ENCODE measurements at places on chromosomes 7 and 10. TPM values are rescaled to one million over a fixed set of nuclear protein-coding genes. Genes with fewer than 3 reads are reported as not detected.

- peaks cover 3% of the 10 kb centered on the region for H3K36me3 ChIP-seq
- peaks cover 39% of the 10 kb centered on the region for H3K4me1 ChIP-seq
- peaks cover 23% of the 10 kb centered on the region for H3K27me3 ChIP-seq
- H3K4me3 ChIP-seq, result peak overlapping the region; percentile 75
Observed at GRCh38 chr10:124094419-124094785, 1.0 kb upstream of the CHST15 start.

The CDC14C gene
- total RNA-seq, result not detected

- no peaks in the 10 kb centered on the region for H3K27me3 ChIP-seq
Observed at GRCh38 chr10:87658858-87659555, 671 bp upstream of the PAPSS2 start.

GRCh38 chr7:142556740-142557139, 192.5 kb upstream of the PRSS1 start:
- no peaks in the 10 kb centered on the region for H3K36me3 ChIP-seq
- no peaks in the 10 kb centered on the region for H3K27me3 ChIP-seq
- DNase-seq, result no peak
- H3K4me1 ChIP-seq, result peaks cover 84% of the 10 kb centered on the region
- peak overlapping the region; percentile 81 for H3K27ac ChIP-seq

GRCh38 chr10:123147635-123148413, at the start of gene HMX2:
Gene HMX2 (plus strand): TSS chr10:123148136. CDS start chr10:123148379, 243 bp downstream.
- H3K4me3 ChIP-seq, result peak within 1 kb of the TSS; percentile 44
- no peak within 1 kb of the TSS for H3K27ac ChIP-seq
- no peaks in the 10 kb centered on the region for H3K36me3 ChIP-seq
- peaks cover 25% of the 10 kb centered on the region for H3K4me1 ChIP-seq
- peaks cover 77% of the 10 kb centered on the region for H3K27me3 ChIP-seq
- no peak for DNase-seq

DNA sequence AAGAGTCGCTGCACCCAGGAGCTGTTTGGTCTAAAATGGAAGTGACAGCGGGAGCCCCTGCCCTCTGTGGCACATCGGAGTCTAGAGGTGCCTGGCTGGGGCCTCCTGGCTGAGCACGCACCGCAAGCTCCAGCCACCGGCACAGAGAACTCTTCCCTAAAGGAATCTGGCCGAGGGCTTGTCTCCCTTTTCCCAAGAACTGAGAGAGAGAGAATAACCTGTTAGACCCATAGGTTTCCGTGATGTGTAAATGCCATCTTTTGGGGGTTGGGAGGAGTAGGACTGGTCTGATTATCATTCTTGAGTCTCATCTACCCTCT, 47.3 kb downstream of the PROSER2 start:
- H3K27ac ChIP-seq, result no peak overlapping the region
- H3K36me3 ChIP-seq, result peaks cover 2% of the 10 kb centered on the region
- no peaks in the 10 kb centered on the region for H3K27me3 ChIP-seq
- DNase-seq, result no peak
- no peak overlapping the region for H3K4me3 ChIP-seq

GRCh38 chr10:5395168-5395567, 9.5 kb downstream of the TUBAL3 start:
- DNase-seq, result peak; percentile 72
- no peaks in the 10 kb centered on the region for H3K36me3 ChIP-seq
- no peak overlapping the region for H3K4me3 ChIP-seq
- H3K4me1 ChIP-seq, result no peaks in the 10 kb centered on the region
- peaks cover 25% of the 10 kb centered on the region for H3K27me3 ChIP-seq

DNA sequence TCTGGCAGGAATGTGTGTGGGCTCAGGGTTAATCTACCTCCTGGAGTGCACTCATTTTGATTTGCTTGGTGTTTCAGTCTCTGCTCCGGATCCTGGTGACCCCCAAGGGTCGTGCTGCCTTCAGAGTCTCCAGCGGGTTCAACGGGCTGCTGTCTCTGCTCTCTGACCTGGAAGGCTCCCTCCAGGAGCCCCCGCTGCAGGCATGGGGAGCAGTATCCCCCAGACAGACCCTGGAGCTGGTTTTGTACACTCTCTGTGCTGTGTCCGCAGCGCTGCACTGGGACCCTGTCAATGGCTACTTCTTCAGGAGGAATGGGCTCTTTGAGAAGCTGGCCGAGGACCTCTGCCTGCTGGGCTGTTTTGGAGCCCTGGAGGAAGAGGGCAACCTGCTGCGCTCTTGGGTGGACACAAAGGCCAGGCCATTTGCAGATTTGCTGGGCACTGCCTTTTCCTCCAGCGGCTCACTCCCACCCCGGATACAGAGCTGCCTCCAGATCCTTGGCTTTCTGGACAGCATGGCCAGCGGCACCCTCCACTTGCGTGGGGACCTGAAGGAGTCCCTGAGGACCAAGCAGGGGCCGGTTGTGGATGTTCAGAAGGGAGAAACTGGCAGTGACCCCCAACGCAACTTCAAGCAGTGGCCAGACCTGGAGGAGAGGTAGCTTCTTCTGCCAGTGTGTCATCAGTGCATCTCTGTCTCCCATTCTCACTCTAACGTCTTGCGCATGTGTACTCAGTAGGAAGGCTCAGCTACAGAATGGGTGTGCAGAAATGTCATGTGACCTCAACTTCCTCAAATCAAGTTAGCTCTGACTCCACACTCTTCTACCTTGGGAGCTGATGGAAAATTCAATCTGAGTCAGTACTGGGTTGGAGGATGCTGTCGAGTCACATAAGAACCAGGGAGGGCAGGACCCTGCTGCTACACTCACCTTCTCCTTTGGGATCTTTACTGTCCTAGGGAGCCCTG, 58.5 kb downstream of the WDFY4 start:
- H3K4me1 ChIP-seq, result no peaks in the 10 kb centered on the region
- H3K4me3 ChIP-seq, result no peak overlapping the region
- peak; percentile 72 for DNase-seq
- no peak overlapping the region for H3K27ac ChIP-seq

GRCh38 chr7:2870471-2870931, 26.4 kb upstream of the GNA12 start:
- peaks cover 6% of the 10 kb centered on the region for H3K4me1 ChIP-seq
- no peaks in the 10 kb centered on the region for H3K36me3 ChIP-seq
- no peak overlapping the region for H3K27ac ChIP-seq
- no peaks in the 10 kb centered on the region for H3K27me3 ChIP-seq

DNA sequence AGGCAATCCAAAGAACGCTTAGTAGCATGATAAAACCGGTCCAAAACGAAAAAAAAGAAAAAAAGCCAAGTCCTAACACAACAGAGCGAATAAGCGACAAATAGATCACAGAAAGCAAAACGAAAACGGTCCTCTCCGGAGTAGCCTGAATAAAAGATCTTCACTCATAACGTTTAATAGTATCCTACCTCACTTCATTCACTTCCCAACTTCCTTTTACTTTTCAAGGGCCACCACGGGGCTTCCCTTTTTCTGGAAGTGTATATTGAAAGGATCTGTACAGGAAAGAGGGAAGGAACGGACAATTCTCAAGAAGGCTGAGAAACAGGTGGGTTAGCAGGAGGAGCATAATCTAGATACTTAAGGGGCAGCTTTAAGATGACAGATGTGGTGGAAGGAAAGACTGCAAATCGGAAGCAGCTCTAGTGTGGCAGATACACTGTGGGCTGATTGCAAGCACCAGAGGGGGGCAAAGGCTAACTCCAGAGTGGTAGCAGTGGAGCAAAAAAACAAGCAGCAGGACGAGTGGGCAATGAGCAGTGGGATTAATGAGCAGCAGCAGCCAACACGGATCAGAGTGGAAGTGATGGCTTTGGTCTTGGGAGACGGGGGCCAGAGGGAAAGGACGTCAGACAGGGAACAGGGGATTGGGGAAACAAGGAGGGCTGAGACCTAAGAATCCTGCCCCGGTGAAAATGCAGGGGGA, 866 bp downstream of the CNOT4 start:
- peak; percentile 72 for DNase-seq
- no peak overlapping the region for H3K4me3 ChIP-seq
- H3K4me1 ChIP-seq, result peaks cover 18% of the 10 kb centered on the region
- H3K27ac ChIP-seq, result no peak overlapping the region
- no peaks in the 10 kb centered on the region for H3K27me3 ChIP-seq

The ACBD7 gene
- total RNA-seq, result 0.86 TPM

GRCh38 chr7:41624818-41625217, 78.1 kb downstream of the INHBA start:
- DNase-seq, result no peak
- H3K27me3 ChIP-seq, result no peaks in the 10 kb centered on the region
- H3K4me3 ChIP-seq, result no peak overlapping the region
- peaks cover 2% of the 10 kb centered on the region for H3K36me3 ChIP-seq
- H3K4me1 ChIP-seq, result peaks cover 14% of the 10 kb centered on the region

DNA sequence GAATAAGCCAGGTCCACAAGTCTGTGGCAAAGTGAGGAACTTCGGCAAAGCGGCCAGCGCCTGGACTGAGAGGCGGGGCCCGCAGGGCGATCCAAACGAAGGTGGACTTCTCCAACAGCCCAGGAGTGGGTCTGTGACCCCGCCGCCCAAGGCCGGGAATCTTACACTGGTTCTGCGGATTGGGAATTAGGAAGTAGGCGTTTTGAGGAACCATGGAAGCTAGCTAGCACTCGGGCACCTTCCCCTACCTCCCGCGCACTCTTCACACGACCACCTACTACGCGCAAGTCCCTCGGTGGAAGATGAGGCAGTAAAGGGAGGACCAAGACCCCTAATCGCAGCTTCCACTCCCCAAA, 570 bp upstream of the ARF5 start:
- peak overlapping the region; percentile 69 for H3K27ac ChIP-seq
- H3K4me3 ChIP-seq, result peak overlapping the region; percentile 87
- peaks cover 25% of the 10 kb centered on the region for H3K36me3 ChIP-seq
- H3K4me1 ChIP-seq, result peaks cover 44% of the 10 kb centered on the region

- H3K4me1 ChIP-seq, result no peaks in the 10 kb centered on the region
- DNase-seq, result no peak
- no peaks in the 10 kb centered on the region for H3K36me3 ChIP-seq
- H3K27ac ChIP-seq, result no peak overlapping the region
- H3K4me3 ChIP-seq, result no peak overlapping the region
- H3K27me3 ChIP-seq, result peaks cover 5% of the 10 kb centered on the region
Observed at GRCh38 chr10:71597821-71598498, 121.6 kb downstream of the C10orf105 start.

DNA sequence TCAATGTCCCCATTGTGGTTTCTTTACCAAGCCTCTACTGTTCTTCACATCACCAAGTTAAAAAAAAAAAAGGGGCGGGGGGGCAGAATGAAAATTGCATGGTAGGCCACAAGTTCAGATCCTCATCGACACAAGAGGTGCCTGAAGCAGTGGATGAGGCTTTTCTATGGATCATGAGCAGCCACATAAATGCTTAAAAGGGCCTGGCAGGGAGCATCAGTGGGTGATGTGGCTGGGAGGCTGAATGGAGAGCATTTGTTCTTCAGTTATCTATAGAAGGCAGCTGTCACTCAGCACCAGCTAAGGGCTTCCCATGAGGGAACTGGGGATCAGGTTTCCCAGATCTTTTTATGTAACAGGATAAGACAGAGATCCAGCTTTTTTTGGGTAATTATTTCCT, 117.9 kb downstream of the CFTR start:
- peaks cover 14% of the 10 kb centered on the region for H3K27me3 ChIP-seq
- H3K4me3 ChIP-seq, result no peak overlapping the region
- no peaks in the 10 kb centered on the region for H3K36me3 ChIP-seq
- no peak for DNase-seq
- H3K4me1 ChIP-seq, result no peaks in the 10 kb centered on the region

DNA sequence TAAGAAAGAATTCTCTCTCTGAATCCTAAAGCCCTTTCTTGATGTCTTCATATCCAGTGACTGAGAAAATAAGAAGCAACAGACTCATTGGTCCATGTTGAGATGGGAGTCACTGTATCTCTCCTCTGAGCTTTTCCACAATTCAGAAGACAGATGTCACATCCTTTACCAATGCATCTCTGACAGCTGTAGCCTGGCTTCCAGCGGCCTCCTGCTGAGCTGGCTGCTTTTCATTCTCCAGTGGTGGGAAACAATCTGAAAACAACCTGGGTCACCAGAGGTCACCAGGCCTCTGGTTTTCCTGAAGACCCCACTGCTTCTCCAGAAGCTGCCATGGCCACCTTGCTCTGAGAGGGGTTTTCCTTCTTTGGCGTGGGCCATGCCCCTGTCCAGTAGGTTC, 18.3 kb upstream of the RPA3 start:
- H3K4me1 ChIP-seq, result peaks cover 35% of the 10 kb centered on the region
- no peak for DNase-seq
- H3K27me3 ChIP-seq, result no peaks in the 10 kb centered on the region

The ADAM22 gene
- total RNA-seq, result 3.0 TPM

- DNase-seq, result no peak
- no peaks in the 10 kb centered on the region for H3K27me3 ChIP-seq
- H3K36me3 ChIP-seq, result no peaks in the 10 kb centered on the region
- H3K27ac ChIP-seq, result no peak overlapping the region
- no peak overlapping the region for H3K4me3 ChIP-seq
Observed at GRCh38 chr7:86328801-86329433, 314.8 kb upstream of the GRM3 start.

DNA sequence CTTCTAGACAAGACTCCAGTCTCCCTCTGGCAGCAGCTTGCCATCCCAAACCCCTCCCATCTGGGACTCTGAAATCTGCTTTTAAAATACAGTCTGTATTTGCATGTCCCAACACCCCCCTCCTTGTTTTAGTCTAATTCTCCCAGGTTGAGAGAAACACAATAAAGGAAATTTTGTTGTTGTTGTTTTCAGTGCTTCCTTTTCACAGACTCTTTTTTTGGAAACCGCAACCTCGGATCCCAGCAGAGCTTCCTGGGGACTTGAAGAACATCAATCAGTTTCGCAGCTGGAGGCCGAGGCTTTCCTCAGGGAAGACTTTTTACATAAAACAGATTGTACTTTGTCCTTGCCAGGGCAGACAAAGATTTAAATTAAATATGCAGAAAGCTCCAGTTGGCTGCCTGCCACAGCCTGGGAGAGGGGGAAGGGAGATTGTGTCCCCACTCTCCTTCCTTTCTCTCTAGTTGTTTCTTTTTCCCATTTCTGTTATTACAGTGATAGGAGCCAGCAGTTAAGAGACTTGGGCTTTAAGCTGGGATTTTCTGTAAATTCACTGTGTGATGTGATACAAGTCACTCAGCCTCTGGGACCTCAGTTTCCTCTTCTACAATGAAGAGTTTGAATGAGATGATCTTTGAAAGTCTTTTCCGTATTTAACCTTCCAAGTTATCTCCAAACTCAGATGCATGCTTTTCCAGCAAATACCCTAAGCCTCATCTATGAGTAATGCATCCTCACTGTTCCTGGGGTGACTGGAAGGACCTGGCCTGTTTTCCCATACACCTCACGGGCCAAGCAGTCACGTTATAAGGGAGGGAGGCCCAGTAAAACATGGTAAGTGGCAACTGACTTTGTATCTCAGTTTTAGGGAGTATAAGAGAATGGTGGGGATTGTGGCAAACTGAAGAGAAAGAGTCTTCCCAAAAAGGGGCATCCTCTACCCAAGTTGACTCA, 192.3 kb downstream of the REEP3 start:
- peak overlapping the region; percentile 94 for H3K27ac ChIP-seq
- H3K27me3 ChIP-seq, result no peaks in the 10 kb centered on the region
- peak overlapping the region; percentile 59 for H3K4me3 ChIP-seq
- H3K4me1 ChIP-seq, result peaks cover 48% of the 10 kb centered on the region
- no peaks in the 10 kb centered on the region for H3K36me3 ChIP-seq

GRCh38 chr10:86644794-86645445, 9.4 kb upstream of the OPN4 start:
- no peak overlapping the region for H3K4me3 ChIP-seq
- H3K27ac ChIP-seq, result no peak overlapping the region
- H3K27me3 ChIP-seq, result no peaks in the 10 kb centered on the region
- DNase-seq, result no peak
- peaks cover 45% of the 10 kb centered on the region for H3K4me1 ChIP-seq
- H3K36me3 ChIP-seq, result no peaks in the 10 kb centered on the region
